ENCODE measurements at places on chromosomes 6 and 20.

GRCh38 chr6:13536796-13537526 lies 37.4 kb upstream of the SIRT5 start:
- no peak for DNase-seq

DNA sequence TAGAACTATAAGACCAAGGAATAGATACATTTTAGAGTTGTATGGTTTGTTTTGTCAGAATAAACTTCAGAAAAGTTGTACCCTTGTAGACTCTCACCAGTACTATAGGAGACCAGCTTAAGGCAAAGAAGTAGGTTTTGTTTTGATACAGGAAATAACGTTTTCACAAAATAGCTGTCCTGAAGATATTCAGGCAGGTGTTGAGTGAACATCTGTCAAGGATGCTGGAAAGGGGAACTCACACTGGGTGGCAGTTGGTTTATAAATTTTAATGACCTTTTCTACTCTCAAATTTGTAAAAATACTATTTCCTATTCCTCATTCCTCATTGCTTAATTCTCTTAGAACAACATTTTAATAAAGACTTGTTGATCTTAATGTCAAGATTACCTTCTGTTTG lies 174.0 kb upstream of the MAN1A1 start:
- no peak for DNase-seq

DNA sequence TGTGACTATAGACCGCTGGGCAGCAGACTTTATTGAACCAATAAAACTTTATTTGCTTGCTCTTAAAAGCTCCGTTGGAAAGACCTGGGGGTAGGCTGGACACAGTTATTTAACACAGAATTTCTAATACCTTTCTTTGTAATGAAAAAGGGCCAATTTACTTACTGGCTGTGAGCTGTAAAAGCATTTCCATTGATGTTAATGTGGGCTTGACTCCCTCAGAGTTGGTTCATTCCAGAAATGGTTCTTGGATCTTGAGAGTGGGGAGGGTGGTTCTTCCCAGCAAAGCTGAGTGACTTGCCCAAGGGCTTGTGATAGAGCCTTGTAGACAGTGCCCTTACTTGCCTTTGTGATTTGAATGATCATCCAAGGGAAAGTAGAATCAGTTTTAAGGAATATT lies 100.6 kb downstream of the SOX4 start:
- no peak for DNase-seq

- DNase-seq: no peak
Measured at GRCh38 chr6:36312854-36313648, 23.6 kb downstream of the BNIP5 start.
